ENCODE measurements at places on chromosomes 7 and 10.

- no peak for DNase-seq
These were observed 53.7 kb upstream of the ZNF32 start for GRCh38 chr10:43702213-43702935.

- DNase-seq = peak; percentile 74
These were observed 179.2 kb upstream of the BET1 start for GRCh38 chr7:94183289-94183749.

GRCh38 chr10:33143160-33143728 is 185.2 kb upstream of the ITGB1 start:
- DNase-seq = no peak

DNA sequence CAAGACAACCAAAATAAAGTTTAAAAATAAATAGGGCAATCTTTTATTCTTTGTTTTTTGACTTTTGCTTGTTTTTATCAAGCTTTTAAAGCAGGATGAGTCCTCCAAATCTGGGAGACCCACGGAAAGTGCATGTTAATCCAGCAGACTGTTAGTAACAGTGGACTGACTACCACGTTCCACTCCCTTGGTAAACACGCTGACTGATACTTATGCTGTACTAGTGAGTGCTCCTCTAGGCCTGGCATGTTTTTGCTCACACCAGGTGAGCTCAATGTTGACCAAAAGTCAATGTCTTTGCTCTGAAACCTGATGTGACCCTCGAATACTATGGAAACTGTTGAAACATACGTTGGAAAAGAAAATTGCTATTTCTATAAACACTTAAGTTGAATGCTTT is 88.4 kb downstream of the KIAA1549 start:
- no peak for DNase-seq

- peak; percentile 60 for DNase-seq
These were observed 204.5 kb upstream of the PLXDC2 start for GRCh38 chr10:19611775-19612174.

DNA sequence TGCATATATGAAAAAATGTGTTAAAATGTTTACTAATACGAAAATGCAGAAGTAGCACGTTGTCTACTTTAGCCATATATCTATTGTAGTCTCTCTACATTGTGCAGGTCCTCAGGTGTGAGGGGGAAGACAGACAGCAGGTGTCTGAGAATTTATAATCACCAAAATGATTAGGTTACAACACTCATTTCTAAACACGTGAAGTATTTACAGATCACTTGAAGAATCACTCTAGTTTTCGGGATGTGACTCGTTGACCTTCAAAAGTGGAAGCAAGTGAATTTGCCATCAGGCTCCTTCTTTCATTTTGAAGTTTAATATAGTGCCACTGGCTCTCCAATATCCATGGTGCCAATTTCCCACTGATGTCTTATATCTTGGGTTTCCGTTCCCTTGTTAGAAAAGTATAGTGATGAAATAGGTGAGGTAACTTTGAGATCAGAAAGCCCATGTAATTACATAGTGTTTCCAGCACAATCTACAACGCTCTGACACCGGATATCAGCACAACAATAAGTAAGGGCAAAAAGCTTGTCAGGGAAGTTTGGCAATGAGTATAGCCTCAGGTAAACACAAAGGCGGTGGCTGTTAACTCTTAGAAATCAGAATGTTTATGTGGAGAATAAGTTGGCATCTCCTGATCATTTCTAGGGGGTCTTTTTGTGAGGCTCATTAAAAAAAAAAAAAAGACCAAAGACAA is 57.5 kb upstream of the SP4 start:
- no peak for DNase-seq

DNA sequence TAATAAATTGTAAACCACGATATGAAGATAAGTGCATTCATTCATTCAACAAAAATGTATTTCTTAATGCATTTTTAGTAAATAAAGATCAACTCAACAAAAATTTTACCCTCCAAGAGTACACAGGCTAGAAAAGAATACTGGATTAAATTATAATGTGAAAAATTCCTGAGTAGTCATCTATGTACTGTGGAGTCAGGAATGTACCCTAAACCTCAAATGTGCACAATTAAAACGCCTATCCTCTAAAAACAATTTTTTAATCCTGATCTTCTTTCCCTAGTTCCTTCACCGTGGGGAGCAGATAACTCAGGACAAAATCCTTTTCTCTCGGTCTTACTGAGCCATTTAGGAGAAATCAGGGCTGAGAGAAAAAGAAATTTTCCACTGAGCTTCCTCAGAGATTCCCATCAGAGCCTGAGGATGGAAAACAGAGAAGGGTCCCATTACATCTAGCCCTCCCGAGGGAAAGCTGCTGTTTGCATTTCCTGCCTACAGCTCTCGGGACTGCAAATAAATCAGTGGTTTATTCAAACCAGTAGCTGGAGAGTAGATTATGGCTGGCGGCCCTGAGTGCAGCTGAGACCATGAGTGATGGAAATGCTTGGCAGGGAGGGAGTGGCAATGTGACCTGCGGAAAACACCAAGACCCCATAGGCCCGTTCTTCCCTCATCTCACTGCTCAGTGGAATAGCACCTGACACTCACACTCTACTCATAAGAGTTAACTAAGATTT is 7.4 kb downstream of the TAS2R40 start:
- DNase-seq = no peak

DNA sequence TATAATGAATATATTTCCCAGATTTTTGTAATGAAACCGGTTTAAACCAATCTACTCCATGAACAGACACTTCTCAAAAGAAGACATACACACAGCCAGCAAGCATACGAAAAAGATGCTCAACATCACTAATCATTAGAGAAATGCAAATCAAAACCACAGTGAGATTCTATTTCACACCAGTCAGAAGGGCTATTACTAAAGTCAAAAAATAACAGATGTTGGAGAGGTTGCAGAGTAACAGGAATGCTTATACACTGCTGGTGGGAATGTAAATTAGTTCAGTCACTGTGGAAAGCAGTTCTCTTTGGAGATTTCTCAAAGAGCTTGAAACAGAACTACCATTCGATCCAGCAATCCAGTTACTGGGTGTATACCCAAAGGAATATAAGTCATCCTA is 240.7 kb downstream of the TSPAN12 start:
- DNase-seq = no peak

GRCh38 chr10:93434991-93435491 is 47.1 kb downstream of the MYOF start:
- no peak for DNase-seq

DNA sequence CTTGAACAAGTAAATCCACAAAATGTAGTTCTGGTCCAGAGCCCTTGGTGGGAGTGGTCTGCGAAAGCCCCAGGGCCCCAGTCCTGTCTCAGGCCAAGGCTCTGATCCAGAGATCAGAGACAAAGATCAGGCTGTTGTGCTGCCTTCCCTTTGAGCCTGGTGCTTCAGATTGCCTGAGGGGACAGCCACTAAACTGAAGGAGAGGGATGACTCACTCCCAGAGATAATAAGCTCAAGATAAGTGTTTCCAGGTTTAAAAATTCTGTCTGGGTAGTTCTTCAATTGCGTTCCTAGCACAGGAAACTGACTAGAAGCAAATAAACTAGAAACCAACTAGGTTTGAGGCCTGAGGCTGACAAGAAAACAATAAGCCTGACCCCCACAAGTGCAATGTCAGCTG is 190.2 kb downstream of the RAMP3 start:
- peak; percentile 26 for DNase-seq

DNA sequence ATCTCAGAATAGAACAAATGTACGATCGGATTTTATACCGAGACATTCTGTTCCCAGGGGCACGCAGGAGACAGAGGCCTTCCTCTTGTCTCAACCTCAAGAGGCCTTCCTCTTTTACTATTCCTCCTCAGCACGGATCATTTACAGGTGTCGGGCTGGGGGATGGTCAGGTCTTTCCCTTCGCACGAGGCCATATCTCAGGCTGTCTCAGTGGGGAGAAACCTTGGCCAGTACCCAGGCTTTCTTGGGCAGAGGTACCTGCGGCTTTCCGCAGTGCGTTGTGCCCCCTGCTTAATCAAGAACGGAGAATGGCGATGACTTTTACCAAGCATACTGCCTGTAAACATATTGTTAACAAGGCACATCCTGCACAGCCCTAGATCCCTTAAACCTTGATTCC is 44.2 kb downstream of the FANK1 start:
- no peak for DNase-seq

DNA sequence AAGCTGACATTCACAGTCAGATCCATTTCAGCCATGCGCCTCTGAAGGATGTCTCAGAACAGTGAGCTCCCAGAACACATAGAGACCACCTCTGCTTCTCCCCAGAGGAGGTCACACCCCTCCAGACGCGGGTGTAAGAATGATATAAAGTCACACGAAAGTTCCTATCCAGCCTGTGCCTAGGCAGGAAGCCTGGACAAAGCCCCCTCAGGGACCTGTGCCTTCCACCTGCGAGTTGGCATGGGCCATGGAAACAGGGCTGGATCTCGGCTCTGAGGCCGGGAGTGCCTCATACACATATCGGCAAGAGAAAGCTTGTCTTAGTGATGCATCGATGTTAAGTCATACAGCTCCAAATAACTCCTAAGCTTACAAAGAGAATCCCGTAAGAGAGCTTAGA is 5.0 kb downstream of the VIPR2 start:
- DNase-seq = no peak

DNA sequence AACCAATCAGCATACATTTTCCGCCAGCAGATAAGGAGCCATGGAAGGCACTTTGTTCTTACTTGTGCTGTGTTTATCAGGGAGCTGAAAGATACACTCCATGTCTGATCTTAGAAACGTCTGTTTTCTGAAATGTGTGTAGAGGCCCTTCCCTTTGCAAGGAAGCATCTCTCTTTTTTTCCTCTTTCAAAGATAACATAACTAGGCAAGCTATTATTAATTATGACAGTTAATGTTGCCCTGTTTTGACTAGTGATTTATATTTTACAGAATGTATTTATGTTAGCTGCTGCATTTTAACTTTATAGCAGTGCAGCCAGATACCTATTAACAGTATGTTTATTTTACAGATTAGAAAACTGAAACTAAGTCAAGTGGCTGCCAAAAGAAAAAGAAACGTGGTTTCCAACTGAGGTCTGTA is 683.2 kb upstream of the IGFBP3 start:
- DNase-seq = no peak

DNA sequence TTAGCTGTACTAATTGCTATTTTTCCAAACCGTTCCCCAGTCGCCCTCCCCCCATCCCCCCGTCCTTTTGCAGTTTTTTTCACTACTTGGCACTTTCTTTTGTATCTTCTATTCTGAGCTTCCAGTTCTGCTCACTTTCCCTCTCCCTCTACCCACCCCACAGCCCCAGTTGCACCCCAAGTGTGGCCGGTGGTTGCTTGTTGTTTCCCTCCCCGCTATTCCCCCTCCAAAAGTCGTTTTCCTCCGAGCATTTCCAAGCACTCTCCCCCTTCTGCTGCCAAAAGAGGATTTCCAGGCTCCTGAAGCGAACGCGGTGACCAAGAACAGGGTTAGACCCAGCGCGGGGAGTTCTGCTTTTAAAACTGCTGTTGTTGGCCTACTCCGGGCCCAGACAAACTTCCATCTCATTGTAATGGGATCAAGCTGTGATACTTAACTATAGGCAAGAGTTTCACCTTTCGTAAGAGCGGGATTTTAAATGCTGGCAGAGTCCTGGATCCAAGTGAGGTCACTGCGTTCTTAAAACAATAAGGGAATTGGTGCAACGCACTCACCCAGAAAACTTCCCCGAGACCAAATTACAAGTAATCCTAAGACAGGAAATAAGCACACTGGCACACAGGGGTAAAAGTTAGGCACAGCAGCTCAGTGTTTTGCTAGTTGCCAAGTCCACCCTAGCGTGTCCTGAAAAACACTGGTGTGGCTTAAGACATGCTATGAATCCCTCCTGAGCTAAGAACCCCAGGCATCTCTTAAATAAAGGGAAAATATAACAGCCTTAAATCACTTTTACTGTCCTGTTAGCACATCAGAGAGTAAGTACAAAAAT is 1.5 kb upstream of the RGS10 start:
- DNase-seq = no peak

DNA sequence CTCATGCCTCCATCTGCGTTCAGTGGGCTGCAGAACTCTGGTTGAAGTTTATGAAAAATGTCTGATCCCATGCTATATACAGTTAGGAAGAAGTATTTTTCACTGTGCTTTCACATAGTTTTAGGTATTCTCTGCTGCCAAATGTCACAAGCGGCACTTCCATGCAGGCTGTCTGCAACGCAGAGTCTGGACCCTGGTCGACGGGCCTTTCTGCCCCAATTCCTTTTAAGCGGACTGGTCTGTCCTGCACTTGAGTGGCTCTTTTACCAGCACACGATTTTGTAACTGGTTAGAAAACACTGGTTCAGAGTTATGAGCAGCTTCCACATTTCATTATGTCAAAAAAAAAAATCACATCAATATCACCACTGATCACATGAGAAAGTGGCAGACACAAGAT is 143.0 kb downstream of the DIP2C start:
- DNase-seq = no peak

GRCh38 chr10:18683427-18683826 is 24.2 kb downstream of the ARL5B start:
- DNase-seq = no peak

GRCh38 chr10:91002656-91003055 is 81.8 kb upstream of the ANKRD1 start:
- DNase-seq = no peak

DNA sequence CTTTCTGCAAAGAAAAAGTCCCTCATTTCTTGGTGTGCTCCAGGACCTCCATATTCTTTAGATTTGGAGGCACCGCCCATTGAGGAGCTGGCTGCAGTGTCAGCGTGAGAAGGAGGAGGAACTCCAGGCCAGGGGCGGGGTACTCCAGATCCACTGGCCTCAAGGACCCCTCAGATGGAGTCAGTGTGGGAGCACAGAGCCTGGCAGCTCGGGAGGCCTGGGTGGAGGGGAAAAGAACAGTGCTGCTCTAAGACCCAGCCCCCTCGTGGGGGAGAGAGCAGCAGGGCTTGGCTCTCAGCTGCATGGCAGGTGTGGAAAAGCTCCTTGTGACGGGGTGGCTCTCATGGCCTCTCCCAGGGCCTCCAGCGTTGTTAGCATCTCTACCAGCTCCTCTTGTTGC is 70.5 kb downstream of the ITGB1 start:
- DNase-seq = no peak

DNA sequence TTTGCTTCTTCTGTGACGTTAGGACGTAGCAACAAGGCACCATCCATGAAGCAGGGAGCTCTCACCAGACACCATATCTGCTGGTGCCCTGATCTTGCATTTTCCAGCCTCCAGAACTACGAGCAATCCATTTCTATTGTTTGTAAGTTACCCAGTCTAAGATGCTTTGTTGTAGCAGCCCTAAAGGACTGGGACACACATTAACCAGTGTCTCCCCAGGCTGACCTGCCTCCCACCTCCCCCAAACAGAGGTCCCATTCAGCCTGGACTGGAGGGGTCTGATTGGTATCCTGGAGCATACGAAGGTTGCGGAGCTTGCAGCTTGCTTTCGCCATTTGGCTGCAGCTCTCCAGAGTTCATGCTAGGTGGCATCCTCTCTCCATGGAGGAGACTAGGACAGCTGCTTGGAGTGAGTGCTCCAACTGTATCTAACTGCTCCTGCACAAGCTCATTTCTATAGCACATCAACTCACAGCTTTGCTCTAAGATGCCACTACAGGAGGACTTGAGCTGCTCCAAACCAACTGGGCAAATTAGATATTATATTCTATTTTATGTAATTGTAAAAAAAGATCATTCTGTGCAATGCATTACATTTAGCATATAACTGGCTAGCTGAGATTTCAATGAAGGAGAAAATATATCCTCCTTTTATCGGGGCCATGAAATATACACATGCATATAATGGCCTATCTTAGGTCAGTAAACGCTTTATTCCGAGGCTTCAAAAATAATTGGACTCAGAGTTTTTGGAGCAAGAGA is 8.0 kb upstream of the GRK5 start:
- peak; percentile 68 for DNase-seq
